ENCODE measurements at places on chromosomes 7 and 10.
A peak's percentile ranks its signal among the peaks of the same experiment; 100 is the strongest.

- DNase-seq, result peak; percentile 57
These were observed 49.2 kb downstream of the LGI1 start for GRCh38 chr10:93806903-93807302.

- no peak for DNase-seq
These were observed 176.5 kb downstream of the SUGCT start for GRCh38 chr7:40311307-40311706.

DNA sequence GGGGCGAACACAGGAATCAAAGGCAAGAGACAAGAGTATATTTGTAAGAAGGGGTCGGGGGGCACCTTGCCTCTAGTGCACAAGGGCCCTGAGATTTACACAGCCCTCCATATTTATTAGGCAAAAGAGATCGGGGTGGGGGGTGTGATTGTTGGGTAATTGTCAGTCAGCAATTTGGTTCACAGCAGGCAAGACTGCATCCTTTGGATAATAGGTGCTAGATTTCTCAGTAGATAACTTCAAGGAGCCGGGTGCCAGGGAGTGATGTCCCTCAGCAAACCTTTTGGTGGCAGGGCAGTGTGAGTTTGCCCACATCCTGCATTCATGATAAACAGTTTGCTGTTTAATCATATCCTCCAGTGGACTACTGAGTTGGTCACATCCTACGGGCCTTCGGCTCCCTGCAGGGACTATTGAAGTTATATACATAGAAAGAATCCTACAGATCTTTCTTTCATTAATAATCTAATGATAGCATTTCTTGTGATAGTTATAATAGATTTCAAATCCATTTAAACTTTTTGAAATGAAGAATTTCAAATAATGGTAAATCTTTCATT, 178.5 kb downstream of the GNAI1 start:
- no peak for DNase-seq

DNA sequence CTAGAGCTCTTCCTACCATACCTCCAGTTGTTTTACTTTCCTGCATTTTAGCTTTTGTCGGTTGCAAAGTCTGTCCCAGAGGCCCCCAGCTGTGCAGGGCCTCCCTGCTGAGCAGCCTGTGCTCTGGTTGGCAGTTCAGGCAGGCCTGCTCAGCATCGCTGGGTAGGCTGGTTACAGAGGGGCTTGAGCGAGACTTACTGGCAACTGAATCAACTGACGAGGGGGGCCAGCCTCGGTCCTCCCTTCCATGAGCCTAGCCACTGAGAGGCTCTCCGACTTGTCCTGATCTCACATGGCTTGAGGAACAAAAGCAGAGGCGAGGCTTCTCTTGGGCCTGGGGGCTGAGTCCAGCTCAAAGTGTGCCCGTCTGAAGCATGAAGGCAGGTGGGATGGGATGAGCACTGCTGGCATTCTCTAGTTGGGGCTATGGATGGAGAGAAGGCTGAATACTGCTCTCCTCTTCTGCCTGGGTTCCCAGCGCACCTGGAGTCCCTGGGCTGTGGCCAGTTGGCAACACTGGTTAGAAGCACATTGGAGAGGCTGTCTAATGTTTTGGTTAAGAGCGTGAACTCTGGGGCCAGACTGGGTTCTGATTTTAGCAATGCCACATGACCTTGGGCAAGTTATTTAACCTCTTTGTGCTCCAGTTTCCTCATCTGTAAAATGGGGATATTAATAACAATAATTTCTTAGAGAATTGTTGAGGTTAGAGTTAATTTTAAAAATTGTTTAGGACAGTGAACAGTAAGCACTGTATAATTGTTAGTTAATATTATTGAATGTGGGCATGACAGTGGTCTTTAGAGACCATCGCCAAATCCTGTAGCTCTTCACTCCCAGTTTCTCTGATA, 6.9 kb upstream of the SFRP5 start:
- DNase-seq, result no peak

- DNase-seq, result peak; percentile 84
These were observed 136.5 kb upstream of the NAMPT start for GRCh38 chr7:106421181-106421762.

- no peak for DNase-seq
These were observed 258.5 kb downstream of the PTPRN2 start for GRCh38 chr7:158329014-158329610.

DNA sequence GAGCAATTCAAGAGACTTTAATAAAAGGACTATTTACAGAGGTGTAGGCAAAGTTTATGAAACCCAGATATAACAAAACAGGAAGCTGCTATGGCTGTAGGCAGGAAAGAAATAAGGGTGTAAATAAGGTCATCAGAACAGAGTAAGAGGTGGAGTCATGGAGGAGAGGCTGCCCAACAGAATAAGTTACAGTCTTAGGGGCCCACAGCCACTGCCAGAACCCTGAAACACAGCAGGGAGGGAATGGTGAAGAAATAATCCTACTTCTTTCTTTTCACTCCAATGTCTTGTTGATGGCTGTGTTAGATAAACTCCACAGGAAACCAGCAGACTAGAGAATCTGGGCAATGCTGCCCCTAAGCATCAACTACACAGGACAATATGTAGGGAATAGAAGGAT, 155.8 kb upstream of the TAC1 start:
- no peak for DNase-seq

- no peak for DNase-seq
These were observed 14.3 kb upstream of the DAGLB start for GRCh38 chr7:6461946-6462550.

- no peak for DNase-seq
These were observed 91.9 kb upstream of the MYO3A start for GRCh38 chr10:25842146-25842545.

DNA sequence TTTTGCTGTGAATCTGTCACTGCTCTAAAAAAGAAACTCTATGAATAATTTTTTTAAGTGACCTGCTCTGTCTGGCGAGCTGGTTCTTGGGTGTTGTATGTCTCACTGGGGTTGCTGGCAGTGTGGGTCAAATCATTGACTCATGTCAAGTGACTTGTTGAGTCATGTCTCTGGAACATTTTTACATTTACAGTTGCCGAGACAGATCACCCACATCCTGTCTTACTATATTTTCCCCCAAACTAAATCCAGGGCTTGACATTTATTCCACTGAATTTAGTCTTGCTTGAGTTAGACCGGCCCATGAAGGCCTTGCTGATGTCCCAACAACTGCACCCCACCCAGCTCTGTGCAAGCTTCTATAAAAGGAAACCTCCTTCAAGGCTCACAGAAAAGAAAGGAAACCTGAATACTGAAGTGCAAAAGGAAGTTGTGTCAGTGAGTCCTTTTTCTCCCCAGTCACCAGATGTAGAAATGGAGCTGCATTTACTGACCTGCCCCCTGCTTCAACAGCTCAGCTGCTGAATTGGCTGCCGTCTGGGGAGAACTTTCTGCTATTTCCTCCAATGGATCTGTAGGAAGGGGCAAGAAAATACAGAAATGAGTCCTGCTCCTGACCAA, 290.3 kb downstream of the TNS3 start:
- DNase-seq, result no peak

DNA sequence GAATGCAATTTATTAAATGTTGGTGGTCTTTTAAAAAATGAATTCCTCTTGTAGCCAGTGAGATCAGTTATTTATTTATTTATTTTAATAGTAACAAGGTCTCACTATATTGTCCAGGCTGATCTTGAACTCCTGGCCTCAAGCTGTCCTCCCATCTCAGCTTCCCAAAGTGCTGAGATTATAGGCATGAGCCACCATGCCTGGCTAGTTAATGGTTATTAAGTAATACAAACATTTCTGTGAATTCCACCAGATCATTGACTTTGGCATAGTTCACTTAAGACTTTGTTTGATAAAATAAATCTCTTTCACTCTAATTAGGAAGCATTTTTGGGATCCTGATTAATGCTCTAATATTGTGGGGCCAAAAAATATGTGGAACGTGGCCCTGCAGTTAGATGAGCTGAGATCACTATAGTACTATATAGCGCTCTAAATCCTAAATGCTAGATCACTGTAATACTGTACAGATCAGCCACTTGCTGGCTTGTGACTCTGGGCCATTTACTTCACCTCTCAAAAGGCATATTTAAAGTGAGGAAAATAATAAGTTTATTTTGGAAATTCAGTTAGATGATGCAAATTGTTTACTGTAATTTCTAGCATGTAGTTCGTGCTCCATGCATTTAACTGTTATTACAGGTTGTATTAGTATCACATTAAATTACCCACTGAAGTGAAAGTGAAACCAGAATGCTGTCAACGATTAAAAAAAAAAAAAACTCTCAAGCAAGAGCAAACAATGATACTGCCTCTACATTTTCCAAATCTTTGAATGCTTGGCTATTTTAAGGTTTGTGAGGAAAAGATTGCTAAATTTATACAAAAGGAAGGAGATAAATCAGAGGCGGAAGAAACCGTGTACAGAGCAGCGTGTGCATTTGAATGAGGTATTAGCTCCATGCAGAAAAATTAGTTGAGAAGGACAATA, 15.9 kb upstream of the FAS start:
- no peak for DNase-seq
